ENCODE measurements at places on chromosomes 2 and 18. TPM values are rescaled to one million over a fixed set of nuclear protein-coding genes. Genes with fewer than 3 reads are reported as not detected.

DNA sequence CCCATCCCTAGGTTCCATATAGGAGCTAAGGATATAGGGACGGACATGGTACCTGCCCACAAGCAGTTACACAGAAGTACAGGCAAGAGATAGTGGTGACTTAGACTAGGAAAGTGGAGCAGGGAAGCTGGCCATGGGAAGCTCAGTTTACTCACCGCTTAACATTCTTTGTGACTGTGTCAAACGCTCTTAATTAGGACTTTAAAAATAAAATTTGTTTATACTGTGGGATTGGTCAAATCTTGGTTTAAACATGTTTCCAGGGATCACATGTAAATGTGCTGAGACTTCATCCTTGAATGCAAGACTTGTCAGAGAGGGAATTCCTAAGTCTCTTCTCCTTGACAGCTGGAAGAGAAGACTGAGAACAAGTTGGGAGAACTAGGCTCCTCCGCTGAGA is 107.3 kb downstream of the MTCL1 start:
- H3K4me3 ChIP-seq, result no peak overlapping the region
- H3K27me3 ChIP-seq, result no peaks in the 10 kb centered on the region
- DNase-seq, result no peak
- peaks cover 13% of the 10 kb centered on the region for H3K4me1 ChIP-seq
- H3K27ac ChIP-seq, result no peak overlapping the region

DNA sequence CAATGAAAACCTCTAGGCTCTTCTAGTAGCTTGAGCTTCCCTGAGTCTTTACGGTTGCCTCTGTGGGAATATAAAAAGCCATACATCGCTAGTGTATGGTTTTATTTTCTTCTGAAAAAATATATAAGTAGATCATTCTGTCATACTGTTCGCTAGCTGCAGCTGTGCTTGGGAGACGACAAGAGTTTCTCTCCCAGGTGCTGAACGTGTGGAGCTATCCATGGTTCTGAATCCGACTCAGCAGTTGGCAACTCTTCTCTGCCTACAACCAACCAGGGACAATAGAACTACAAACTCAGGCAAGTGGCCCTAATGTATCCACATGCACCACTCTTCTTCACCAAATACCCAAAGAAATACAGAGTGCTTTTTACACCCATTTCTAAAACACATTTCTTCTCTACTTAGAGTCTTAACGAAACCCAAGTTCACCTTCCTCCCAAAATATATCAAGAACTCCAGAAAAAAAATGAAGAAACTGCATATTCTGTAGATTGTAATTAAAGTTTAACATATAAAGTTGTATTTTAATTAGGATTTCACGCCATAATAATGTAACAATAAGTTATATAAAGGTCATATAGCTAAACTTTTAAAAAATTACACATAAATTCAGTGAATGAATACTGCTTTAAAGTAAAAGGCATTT is 2.2 kb upstream of the KCNH7 start:
- H3K27ac ChIP-seq, result no peak overlapping the region
- no peaks in the 10 kb centered on the region for H3K36me3 ChIP-seq
- peaks cover 27% of the 10 kb centered on the region for H3K27me3 ChIP-seq

DNA sequence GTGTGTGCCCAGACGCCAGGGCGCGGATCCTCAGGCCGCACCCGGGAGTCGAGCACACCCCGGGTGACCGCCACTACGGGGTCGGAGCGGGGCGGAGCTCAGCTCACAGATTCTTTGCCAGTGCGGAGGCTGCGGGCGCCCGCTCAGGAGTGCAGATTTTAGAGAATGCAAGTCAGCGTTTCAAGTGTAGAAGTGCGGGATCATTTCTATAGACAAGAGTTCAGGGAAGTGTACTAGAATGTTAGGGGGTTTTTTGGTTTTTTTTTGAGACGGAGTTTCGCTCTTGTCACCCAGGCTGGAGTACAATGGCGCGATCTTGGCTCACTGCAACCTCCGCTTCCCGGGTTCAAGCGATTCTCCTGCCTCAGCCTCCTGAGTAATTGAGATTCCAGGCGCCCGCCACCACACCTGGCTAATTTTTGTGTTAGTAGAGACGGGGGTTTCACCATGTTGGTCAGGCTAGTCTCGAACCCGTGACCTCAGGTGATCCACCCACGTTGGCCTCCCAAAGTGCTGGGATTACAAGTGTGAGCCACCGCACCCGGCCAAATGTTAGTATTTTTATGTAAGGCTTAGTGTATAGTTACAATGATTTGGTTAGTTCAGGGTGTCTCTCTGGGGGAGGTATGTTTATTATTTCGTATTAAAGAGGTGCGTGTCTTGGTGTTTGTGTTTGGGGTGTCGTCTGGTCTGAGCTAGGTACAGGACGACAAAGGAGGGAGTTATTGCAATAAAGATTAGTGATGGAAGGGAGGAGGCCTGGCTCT is 619 bp upstream of the FAM168B start:
- H3K4me1 ChIP-seq, result peaks cover 9% of the 10 kb centered on the region
- no peaks in the 10 kb centered on the region for H3K27me3 ChIP-seq
- H3K27ac ChIP-seq, result peak overlapping the region; percentile 82
- peak; percentile 50 for DNase-seq

- no peak for DNase-seq
- H3K27me3 ChIP-seq, result peaks cover 18% of the 10 kb centered on the region
- H3K4me3 ChIP-seq, result no peak overlapping the region
- H3K36me3 ChIP-seq, result no peaks in the 10 kb centered on the region
These were observed 280.3 kb upstream of the SKOR2 start for GRCh38 chr18:47531717-47532116.

The SLC19A3 gene
- total RNA-seq, result 0.82 TPM

The ABI2 gene
- 9.9 TPM for total RNA-seq

Data from gastrocnemius medialis (tissue), 4 donors.